Effector CD4-positive, alpha-beta T cell (primary cell): ENCODE measurements at places on chromosomes 16 and 17.
A peak's percentile ranks its signal among the peaks of the same experiment; 100 is the strongest.

DNA sequence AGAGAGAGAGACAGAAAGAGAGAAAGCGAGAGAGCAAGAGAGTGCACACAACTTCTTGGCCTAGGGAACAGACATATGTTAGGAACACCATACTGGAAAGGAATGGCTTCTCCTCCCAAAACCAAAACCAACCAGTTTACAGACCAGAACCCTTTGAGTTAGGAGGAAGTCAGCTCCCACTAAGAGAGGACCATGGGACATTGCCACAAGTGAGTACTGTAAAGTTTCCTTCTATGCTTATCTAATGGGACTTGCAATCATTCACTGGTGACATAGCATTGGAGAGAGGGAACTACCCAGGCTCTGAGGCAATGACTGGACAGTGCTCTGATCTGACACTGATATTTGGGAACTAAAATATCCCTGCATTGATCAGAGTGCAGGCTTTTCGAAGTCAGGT lies 32.4 kb downstream of the TBC1D3B start:
- DNase-seq = no peak

- no peak for DNase-seq
Observed at GRCh38 chr17:325270-326009, 27.2 kb downstream of the RPH3AL start.

DNA sequence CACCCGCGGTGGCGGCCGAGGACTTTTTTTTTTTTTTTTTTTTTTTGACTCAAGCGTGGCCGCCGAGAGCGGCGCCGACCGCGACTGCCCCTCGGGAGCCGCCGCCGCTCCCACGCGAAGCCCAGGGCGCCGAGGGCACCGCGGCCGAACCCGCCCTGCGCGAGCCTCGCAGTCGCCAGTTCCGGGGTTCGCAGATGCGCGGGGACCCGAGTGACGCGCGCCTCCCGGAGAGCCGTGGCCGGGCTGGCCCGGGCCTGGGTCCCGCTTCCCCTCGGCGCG lies 1.1 kb downstream of the METRNL start:
- DNase-seq = peak; percentile 12

DNA sequence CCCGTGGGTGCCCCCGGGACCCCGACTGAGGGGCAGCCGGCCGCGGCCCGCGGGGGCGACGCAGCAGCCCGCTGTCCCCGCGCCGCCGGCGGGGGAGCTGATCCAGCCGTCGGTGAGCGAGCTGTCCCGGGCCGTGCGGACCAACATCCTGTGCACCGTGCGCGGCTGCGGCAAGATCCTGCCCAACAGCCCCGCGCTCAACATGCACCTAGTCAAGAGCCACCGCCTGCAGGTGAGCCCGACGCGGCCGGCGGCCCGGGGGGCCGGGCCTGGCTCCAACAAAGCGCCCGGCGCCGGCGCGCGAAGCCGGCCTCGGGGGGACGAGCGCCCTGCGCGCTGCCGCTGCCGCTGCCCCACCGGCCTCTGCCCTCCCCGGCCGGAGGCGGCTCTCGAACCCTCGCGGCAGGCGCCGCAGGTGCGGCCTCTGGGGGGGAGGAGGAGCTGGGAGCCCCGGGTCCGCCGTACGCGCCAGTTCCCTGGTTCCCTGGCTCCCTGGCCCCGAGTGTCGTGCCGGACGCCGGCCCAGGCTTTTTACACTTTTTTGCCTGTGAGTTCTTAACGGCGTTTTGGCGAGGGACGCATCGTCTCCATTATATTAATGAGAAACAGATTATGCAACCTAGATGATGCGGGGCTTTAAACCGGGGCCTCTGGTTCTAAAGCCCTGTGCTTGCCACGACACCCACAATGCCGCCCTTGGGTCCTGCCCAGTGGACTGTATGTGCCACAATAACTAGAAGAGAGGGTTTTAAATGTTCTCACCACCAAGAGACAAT lies 521 bp downstream of the ATMIN start:
- peak; percentile 11 for DNase-seq

- peak; percentile 20 for DNase-seq
Observed at GRCh38 chr17:46942441-46943217, 19.7 kb downstream of the GOSR2 start.

GRCh38 chr17:4810696-4811290 lies 3.8 kb downstream of the PLD2 start:
- no peak for DNase-seq

GRCh38 chr17:16442594-16443510 lies 27.5 kb downstream of the TRPV2 start:
- no peak for DNase-seq

DNA sequence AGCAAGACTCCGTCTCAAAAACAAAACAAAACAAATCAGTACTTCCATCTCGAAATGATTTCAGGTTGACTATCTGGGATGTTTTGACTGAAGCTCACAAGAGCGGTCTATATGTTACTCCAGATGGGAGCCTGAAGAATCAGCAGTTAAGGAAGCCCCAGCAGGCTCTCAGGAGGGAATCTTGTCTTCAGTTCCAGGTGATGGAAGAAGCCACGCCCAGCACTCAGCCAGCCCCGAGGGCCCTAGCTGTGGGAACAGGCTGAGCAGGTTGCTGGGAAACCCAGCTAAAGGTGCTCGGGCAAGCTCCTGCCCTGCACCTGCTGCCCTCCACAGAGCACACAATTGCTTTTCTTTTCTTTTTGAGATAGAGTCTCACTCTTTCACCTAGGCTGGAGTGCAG lies 32.4 kb downstream of the WIPI1 start:
- DNase-seq = no peak

DNA sequence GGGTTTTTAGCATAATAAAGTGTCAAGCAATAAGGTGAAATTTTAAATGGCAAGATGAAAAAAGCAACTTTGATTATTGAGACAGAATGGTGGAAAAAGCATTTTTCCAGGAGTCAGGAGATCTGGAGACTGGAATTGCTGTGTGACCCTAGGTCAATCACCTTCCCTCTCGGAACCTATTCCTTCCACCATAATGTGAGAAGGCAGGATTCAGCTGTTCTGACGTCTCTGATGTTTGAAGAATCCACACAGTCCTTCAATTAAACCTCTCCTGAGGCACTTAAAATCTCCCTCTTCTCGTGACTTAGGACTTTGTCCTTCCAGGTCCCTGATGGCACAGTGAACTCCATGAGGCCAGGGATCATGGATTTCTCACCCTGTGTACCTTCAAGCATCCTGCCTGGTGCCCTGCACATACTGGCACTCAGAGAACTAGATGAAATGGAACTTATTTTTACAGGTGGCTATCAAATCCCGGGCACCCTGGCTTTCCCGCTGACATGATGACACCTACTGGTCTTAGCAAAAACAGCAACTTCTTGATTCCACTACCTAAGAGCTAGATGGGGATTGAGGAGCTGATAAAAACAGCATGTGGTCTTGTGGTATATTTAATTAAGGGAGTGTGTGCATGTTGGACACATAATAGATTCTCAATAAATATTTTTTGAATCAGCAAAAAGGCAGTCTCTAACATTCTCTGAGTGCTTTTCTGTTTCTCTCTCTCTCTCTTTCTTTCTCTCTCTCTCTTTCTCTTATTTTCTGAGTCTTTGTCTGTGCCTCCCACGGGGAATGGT lies 2.3 kb upstream of the CCDC182 start:
- DNase-seq = peak; percentile 18

DNA sequence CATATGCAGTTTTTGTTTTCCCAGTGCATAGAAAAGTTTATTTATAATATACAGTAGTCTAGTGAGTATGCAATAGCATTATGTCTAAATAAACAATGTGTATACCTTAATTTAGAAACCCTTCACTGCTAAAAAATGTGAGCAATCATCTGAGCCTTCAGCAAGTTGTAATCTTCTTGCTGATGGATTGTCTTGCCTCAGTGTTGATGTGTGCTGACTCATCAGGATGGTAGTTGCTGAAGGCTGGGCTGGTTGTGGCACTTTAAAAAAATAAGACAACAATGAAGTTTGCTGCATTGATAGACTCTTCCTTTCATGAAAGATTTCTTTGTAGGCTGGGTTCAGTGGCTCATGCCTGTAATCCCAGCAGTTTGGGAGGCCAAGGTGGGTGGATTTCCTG lies 13.9 kb upstream of the CAPNS2 start:
- DNase-seq = no peak

DNA sequence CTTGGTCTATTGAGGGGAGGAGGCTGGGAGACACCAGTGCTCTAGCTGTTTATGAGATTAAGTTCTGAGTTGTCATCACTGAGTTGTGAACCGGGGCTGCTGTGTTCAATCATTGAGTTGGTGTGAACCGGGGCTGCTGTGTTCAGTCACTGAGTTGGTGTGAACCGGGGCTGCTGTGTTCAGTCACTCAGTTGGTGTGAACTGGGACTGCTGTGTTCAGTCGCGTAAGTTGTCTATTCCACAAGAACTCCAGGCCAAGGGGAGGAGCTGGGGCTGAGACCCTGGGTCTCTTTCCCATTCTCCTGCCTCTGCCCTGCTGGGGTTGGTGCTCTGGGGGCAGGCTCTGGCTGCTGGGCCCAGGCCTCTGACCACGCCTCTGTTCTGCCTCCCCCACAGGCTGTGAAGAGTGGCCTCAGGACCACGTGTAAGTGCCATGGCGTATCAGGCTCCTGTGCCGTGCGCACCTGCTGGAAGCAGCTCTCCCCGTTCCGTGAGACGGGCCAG lies 24.5 kb downstream of the WNT9B start:
- no peak for DNase-seq

- no peak for DNase-seq
Observed at GRCh38 chr17:50986989-50987660, 121.0 kb upstream of the TOB1 start.

DNA sequence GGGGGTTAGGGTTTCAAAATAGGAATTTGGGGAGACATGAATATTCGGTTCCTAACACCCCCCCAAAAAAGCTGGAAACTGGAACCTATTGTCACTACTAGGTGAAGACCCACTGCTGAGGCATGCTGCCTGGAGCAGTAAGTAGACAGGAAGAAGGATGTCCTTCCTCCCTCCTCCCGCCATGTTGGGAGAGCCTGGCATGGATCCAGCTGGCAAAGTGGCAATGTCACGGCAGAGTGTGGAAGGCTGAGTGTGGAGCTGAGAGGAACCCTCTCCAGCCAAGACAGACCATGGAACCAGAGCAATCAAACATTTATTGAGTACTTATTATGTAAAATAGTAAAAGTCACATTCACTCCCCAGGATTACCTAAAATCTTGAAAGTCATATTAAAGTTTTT lies 49.0 kb downstream of the CCDC182 start:
- DNase-seq = no peak

GRCh38 chr16:78639775-78640174 lies 540.3 kb downstream of the WWOX start:
- DNase-seq = no peak

GRCh38 chr17:64531955-64532371 lies 25.2 kb downstream of the CEP95 start:
- no peak for DNase-seq

DNA sequence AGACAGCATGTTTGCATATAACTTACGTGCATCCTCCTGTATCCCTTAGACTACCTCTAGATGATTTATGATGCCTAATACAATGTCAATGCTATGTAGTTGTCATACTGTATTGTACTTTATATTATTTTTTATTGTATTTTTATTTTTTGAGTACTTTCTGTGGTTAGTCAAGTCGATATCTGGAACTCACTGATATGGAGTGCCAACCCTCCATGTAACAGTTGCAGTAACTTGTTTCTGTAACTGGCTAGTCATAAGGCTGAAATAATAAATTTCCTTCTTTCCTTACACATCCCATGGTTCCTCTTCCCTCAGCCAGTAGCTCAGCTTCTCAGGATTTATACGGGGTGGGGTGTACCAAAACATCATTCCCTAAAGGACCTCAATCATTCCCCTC lies 23.5 kb downstream of the MPHOSPH6 start:
- DNase-seq = no peak

GRCh38 chr17:81119223-81120148 lies 45.8 kb upstream of the PVALEF start:
- peak; percentile 72 for DNase-seq

DNA sequence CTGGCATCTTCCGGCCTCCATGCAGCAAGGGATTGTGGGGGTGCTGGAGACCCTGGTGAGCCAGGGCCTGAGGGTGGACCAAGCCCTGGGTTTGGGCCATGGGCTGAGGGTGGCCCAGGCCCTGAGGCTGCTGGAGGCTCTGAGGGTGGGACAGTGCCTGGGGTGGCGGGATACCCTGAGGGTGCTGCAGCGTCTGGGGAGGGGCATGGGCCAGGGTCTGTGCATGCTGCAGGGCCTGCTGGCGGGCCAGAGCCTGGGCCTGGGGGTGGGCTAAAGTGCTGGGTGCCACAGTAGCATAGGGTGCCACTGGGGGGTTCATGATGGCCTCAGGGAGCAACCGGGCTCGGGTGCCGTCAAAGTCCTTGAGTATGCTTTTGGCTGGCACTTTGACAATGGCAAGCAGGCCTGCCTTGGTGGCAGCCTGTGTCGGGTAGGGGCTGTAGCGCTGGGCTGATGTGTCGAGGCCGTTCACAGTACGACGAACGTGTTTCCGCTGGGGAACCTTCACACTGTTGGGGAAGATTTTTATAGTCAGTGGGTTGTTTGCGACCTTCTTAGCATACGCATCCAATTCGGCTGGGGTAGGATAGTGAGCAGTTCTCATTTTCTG lies 15.6 kb downstream of the TRAF4 start:
- no peak for DNase-seq

- DNase-seq = no peak
Observed at GRCh38 chr17:40541873-40542557, 23.3 kb downstream of the CCR7 start.

DNA sequence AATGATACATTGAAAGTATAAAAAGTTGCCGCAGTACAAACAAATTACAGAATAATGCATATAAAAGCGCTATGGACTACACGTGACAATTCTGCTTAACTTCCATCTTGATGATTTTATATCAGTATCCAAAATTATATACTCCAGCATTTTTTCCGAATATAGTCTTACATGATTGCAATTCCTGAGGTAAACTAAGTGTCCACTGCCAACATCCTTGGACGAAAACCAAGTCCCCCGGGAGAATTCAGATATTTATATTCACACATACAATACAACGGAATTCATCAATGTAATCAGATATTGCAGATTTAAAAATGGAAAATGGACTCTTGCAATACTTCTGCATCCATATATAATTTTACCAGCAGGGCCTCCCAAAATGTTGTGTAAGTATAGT lies 8.9 kb upstream of the MYH11 start:
- DNase-seq = no peak

- DNase-seq = no peak
Observed at GRCh38 chr16:918741-919657, 51.8 kb downstream of the LMF1 start.

GRCh38 chr17:57068222-57068658 lies 16.8 kb upstream of the AKAP1 start:
- DNase-seq = no peak

DNA sequence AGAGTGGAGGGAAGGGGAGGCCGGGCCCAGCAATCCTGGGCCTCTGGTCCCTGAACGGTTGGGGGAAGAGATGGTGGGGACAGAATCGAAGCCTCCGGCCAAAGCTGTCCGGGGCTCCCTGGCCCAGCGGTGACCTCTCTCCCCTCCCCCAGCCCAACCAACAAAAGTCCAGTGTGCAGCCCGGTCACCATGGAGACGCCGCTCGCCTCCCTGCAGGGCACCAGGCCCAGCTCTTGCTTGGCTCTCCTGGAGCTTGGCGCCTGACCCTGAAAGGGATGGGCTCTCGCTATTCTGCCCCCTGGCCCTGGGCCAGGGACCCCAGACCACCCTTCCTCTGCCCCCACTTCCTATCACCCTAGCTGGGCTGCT lies 1.3 kb downstream of the METRN start:
- no peak for DNase-seq

GRCh38 chr16:62046801-62047200 lies 10.6 kb upstream of the CDH8 start:
- no peak for DNase-seq

- DNase-seq = no peak
Observed at GRCh38 chr16:6616746-6617145, 715.9 kb upstream of the RBFOX1 start.
